NCI-H187 treated with DMSO at 0.1 percent for 48 hours (cell line): ENCODE measurements at places on chromosomes 6 and 20.

DNA sequence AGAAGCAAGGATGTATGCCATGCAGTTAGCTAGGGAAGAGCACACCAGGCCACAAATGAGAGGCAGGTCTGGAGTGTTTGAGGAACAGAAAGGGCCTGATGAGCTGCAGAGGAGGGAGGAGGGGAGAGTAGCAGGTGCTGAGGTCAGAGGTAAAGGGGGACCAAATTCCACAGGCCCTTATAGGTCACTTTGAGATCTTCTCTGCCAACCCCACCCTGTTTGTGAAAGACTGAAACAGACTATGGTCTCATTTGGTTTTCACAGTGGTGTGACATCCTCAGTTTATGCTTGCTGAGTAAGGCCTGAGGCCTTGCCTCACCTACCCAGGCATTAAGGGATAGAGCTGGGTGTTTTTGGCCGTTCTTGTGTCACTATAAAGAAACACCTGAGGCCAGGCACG lies 187.7 kb upstream of the MYLIP start:
- no peak for DNase-seq

- DNase-seq: no peak
Measured at GRCh38 chr20:3042625-3043024, 797 bp upstream of the GNRH2 start.

- no peak for DNase-seq
Measured at GRCh38 chr6:118281291-118281690, 266.8 kb upstream of the PLN start.

- DNase-seq: no peak
Measured at GRCh38 chr6:96899019-96899418, 1.3 kb upstream of the NDUFAF4 start.

- DNase-seq: peak; percentile 26
Measured at GRCh38 chr6:37381579-37381978, 27.8 kb downstream of the RNF8 start.

DNA sequence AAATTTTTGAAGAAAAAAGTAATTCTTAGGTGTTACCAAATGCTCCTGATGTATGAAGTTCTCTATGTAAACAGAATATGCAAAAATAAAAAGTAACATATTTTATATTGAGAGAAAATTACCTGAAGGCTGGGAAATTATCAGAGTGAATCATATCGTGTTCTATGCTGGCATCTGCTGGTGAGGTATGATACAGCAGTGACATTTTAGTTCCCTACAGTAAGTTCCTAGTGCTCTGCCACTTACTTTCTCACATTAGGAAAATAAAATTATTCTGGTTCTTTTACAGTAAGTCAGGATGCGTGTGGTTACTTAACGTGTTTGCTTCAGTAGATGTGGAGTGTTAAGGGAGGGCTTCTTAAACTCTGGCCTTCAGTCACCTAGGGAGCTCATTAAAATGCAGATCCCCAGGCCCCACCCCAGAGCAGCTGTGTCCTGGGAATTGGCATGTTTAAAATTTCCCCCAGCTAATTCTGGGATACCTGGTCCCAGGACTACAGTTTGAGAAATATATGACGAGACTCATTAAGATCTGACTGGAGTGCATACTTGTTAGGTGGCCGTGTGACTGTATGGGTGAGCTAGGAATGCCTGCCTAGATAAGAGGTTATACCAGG lies 3.2 kb downstream of the ACTR5 start:
- DNase-seq: no peak
